Activated CD8-positive, alpha-beta T cell treated with anti-CD3 and anti-CD28 coated beads for 36 hours (primary cell): ENCODE measurements at places on chromosomes 12 and 14. TPM values are rescaled to one million over a fixed set of nuclear protein-coding genes. Genes with fewer than 3 reads are reported as not detected.

Gene TSPAN11
- not detected for total RNA-seq

Gene PTCSC3
- total RNA-seq, result not detected

Gene NANOG
- not detected for total RNA-seq

Gene LMNTD1
- total RNA-seq, result not detected

Gene SPX
- total RNA-seq, result 0.20 TPM

Gene EML1
- total RNA-seq, result 0.56 TPM

Gene MGP
- total RNA-seq, result not detected

Gene CKAP4
- total RNA-seq, result 16.3 TPM

- no peaks in the 10 kb centered on the region for H3K4me1 ChIP-seq
- no peak for DNase-seq
- no peak overlapping the region for H3K4me3 ChIP-seq
- H3K27ac ChIP-seq, result no peak overlapping the region
Measured at GRCh38 chr12:130473266-130473665, 135.6 kb downstream of the PIWIL1 start.

GRCh38 chr12:46267825-46268582 lies 839 bp downstream of the SLC38A1 start:
- no peaks in the 10 kb centered on the region for H3K27me3 ChIP-seq
- no peak overlapping the region for H3K27ac ChIP-seq
- H3K4me3 ChIP-seq, result no peak overlapping the region
- peak; percentile 58 for DNase-seq
- H3K4me1 ChIP-seq, result peaks cover 30% of the 10 kb centered on the region
- H3K36me3 ChIP-seq, result peaks cover 24% of the 10 kb centered on the region

- H3K4me1 ChIP-seq, result peaks cover 40% of the 10 kb centered on the region
- H3K27ac ChIP-seq, result peak overlapping the region; percentile 99
- H3K36me3 ChIP-seq, result peaks cover 26% of the 10 kb centered on the region
- peak; percentile 90 for DNase-seq
Measured at GRCh38 chr12:94262228-94263010, 114.0 kb downstream of the PLXNC1 start.

GRCh38 chr12:119153477-119154434 lies 25.0 kb upstream of the HSPB8 start:
- H3K4me3 ChIP-seq, result no peak overlapping the region
- H3K4me1 ChIP-seq, result peaks cover 4% of the 10 kb centered on the region
- DNase-seq, result peak; percentile 30
- H3K36me3 ChIP-seq, result no peaks in the 10 kb centered on the region

- H3K4me3 ChIP-seq, result no peak overlapping the region
- DNase-seq, result no peak
- peaks cover 16% of the 10 kb centered on the region for H3K4me1 ChIP-seq
- H3K36me3 ChIP-seq, result no peaks in the 10 kb centered on the region
Measured at GRCh38 chr14:75417674-75418073, 10.1 kb upstream of the JDP2 start.

DNA sequence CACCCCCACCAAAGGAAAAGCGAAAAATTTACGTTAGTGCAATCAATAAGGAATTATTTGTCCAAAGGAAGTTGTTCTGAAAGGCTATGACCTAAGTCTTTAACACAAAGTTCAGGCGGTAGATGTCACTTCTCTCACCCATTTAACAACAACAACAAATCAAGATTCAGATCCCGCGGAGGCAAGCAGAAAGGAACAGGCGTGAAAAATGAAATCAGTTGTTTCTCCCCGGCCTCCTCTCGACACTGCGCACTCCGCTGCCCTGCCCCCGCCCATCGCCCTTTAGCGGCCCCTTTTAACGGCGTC lies 1.4 kb downstream of the DENND5B start:
- H3K27ac ChIP-seq, result no peak overlapping the region
- peak; percentile 69 for DNase-seq
- peaks cover 47% of the 10 kb centered on the region for H3K27me3 ChIP-seq

GRCh38 chr12:70254225-70254624 lies 11.0 kb downstream of the CNOT2 start:
- H3K36me3 ChIP-seq, result peaks cover 11% of the 10 kb centered on the region
- H3K27ac ChIP-seq, result no peak overlapping the region
- no peaks in the 10 kb centered on the region for H3K27me3 ChIP-seq
- H3K4me1 ChIP-seq, result peaks cover 77% of the 10 kb centered on the region

- H3K27me3 ChIP-seq, result no peaks in the 10 kb centered on the region
- no peak overlapping the region for H3K4me3 ChIP-seq
- H3K4me1 ChIP-seq, result peaks cover 68% of the 10 kb centered on the region
- DNase-seq, result no peak
- peak overlapping the region; percentile 71 for H3K27ac ChIP-seq
- H3K36me3 ChIP-seq, result peaks cover 19% of the 10 kb centered on the region
Measured at GRCh38 chr14:61563880-61564617, 131.3 kb upstream of the HIF1A start.

GRCh38 chr14:46487582-46488350 lies 163.8 kb downstream of the RPL10L start:
- no peak overlapping the region for H3K27ac ChIP-seq
- no peaks in the 10 kb centered on the region for H3K36me3 ChIP-seq
- no peaks in the 10 kb centered on the region for H3K27me3 ChIP-seq
- no peak for DNase-seq
- no peak overlapping the region for H3K4me3 ChIP-seq

DNA sequence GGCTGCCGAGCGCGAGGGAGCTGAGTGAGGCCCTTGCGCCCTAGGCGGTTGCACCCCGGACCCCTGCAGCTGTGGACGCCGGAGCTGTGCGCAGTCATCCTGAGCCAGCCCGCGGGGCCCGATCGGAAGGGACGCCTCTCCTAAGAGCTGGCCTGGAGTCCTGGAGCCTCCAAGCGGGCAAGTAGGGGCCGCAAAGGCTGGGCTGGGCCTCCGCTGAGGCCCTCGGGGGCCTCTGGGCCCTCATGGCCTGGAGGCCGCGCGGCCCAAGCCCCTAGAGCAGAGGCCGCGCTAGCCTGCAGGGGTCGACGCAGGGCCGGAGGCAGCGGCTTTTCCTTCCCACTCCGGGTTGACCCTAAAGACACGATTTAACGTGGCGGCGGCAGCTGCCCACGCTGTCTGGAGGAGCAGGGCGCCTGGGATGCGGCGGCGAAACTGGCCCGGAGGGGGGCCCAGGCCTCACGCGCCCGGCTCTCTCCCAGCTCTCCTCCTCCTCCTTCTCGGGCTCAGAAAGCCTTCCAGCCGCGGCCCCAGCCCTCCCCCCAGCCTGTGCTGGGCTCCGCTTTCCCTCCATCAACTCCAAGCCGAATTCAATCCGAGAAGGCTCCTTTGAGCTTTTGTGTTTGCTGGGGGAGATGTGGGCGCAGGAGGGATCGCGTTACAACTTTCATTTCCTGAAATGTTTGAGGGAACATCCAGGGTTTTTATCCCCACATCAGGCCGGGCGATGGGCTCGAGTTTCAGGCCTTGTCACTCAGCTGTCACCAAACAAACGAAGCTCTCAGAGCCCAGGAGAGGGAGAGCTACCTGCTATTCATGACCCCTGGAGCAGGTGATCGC lies 11.6 kb downstream of the SIX1 start:
- peaks cover 16% of the 10 kb centered on the region for H3K4me1 ChIP-seq
- no peaks in the 10 kb centered on the region for H3K36me3 ChIP-seq
- H3K27ac ChIP-seq, result no peak overlapping the region
- H3K4me3 ChIP-seq, result peak overlapping the region; percentile 31

GRCh38 chr12:102343361-102344121 lies 136.8 kb downstream of the IGF1 start:
- no peak overlapping the region for H3K4me3 ChIP-seq
- no peak overlapping the region for H3K27ac ChIP-seq
- no peaks in the 10 kb centered on the region for H3K36me3 ChIP-seq
- DNase-seq, result no peak
- no peaks in the 10 kb centered on the region for H3K4me1 ChIP-seq

GRCh38 chr14:91685600-91685999 lies 46.3 kb downstream of the CATSPERB start:
- DNase-seq, result no peak
- H3K4me3 ChIP-seq, result no peak overlapping the region
- H3K36me3 ChIP-seq, result no peaks in the 10 kb centered on the region
- no peak overlapping the region for H3K27ac ChIP-seq
- no peaks in the 10 kb centered on the region for H3K27me3 ChIP-seq

GRCh38 chr12:113228394-113229028 lies 7.2 kb downstream of the TPCN1 start:
- no peak overlapping the region for H3K4me3 ChIP-seq
- peaks cover 58% of the 10 kb centered on the region for H3K36me3 ChIP-seq
- no peak for DNase-seq
- H3K4me1 ChIP-seq, result peaks cover 45% of the 10 kb centered on the region

GRCh38 chr14:89110110-89110509 lies 285.7 kb downstream of the TTC8 start:
- H3K4me3 ChIP-seq, result no peak overlapping the region
- DNase-seq, result peak; percentile 3
- H3K27ac ChIP-seq, result no peak overlapping the region
- peaks cover 4% of the 10 kb centered on the region for H3K27me3 ChIP-seq
- H3K4me1 ChIP-seq, result no peaks in the 10 kb centered on the region
- no peaks in the 10 kb centered on the region for H3K36me3 ChIP-seq

DNA sequence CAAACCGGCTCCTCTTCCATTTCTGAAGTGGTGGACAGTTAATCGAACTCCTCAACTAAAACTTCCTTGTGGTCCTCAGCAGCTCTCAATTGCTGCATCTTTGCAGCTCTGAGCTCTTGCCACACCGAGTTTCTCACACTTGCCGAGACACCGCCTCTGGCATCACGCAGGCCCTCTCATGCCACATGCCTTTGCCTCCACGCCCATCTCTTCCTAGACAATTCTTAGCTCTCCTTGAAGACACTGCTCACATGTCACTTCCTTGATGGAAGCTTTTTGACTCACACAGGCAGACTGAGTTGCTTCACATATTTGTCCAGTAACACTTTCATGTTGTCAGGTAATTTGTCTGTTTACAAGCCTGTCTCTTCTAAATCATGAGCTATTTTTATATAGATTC lies 29.2 kb downstream of the KCNA1 start:
- no peaks in the 10 kb centered on the region for H3K4me1 ChIP-seq
- DNase-seq, result no peak
- H3K27ac ChIP-seq, result no peak overlapping the region
- H3K4me3 ChIP-seq, result no peak overlapping the region

DNA sequence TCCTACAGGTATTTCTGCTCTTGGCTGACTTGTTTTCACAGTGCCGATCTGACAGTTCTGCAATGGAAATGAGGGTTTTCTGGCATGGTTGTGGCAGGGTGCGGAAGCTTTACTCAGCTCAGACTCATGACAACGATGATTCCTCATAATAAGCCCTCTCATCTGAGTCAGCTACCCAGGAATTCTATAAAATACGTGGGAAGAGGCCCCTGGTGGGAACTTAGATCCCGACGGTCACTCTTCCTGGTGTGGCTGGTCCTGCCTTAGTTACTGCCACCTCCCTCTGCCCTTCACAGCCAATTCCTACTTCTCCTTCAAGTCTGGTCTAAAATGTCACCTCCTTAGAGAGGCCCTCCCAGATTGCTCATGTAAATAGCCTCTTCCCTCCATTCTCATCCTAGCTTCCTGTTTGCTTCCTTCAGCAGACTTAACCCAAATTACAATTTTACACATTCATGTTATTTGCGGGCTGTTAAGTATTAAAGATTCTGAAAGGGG lies 104.2 kb upstream of the MAP1LC3B2 start:
- H3K4me1 ChIP-seq, result no peaks in the 10 kb centered on the region
- DNase-seq, result no peak
- H3K27ac ChIP-seq, result no peak overlapping the region

DNA sequence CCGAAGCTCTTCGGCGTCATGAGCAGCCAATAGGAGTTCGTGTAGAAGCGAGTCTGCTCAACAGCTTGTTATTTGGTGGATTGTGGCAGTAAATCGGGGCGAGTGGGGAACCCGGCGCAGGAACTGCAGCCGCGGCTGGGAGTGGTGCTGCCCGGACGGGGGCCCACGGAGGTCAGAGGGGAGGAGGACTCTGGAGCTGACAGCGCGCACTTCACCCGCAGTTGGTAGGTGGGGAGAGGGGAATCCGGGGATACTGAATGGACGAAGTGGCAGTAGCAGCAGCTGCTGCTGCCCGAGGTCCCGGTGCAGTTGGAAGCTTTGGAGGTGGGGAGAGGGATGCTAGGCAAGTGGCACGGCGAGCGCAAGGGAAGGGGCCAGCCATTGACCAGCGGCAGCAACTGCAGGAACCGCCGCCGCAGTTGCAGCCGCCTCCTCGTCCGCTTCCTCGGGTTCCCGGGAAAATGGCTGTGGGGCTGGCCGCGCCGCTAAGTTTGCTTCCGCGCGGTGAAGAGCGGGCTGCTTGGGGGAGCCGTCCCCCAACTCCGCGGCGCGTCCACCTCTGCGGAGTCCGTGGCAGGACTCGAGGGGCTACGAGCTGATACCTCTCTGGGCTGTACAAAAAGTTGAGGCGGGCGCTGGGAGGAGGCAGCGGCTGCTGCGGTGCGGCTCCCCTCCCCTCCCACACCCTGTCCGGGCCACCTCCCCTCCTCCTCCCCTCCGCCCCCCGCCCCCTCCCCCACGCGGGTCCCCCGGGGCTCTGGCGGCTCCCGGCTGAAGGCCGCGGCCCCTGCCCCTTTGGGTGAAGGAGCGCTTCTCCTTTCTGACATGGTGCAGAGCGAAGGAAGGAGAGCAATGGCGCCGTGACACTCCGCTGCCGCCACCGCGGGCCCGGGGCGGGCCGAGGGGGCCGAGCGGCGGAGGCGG lies at the start of gene ARID4A:
Gene ARID4A (plus strand): TSS at position 79 of the 924 bp plus-strand sequence. CDS start 1,300 bp downstream, outside the sequence.
- peak within 1 kb of the TSS; percentile 93 for H3K27ac ChIP-seq
- peaks cover 35% of the 10 kb centered on the region for H3K4me1 ChIP-seq
- peak; percentile 91 for DNase-seq
- no peak within 1 kb of the TSS for H3K4me3 ChIP-seq
- H3K27me3 ChIP-seq, result no peaks in the 10 kb centered on the region

DNA sequence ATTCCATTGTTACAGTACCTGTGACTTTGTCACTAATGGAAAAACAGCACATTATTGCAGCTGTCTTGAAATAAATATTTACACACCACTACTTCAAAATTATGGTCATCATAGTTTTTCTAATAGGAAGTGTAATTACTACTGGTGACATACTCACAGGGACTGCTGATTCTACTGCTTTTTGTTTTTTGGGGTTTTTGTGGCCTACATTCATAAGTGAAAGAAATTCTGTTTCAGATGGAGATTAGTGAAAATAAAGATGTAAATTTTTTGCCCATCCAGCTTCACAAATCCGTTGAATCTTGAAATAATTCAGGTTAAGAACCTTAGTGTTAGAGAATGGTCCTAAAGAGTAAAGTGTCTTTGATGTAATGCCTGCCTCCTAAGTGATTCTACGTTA lies 17.5 kb downstream of the KNTC1 start:
- peaks cover 28% of the 10 kb centered on the region for H3K36me3 ChIP-seq
- no peak for DNase-seq
- H3K4me3 ChIP-seq, result no peak overlapping the region
- no peaks in the 10 kb centered on the region for H3K27me3 ChIP-seq

DNA sequence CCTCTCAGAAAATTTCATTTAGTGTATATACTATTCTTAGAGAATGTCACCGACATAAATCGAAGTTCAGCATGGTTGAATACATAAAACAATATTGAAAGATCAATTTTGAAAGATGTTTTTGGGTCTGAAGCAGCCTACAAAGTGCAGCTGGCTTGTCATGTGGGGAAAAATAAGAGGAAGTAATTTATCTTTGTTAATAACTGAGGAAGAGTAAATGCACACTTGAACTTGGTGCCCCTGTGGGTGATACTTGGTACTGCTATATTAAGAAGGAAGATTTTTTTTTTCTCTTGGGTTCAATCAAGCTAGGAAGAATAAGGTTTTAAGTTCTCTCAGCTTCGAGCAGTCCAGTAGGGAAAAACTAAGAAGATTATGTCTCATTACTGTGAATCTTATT lies 661.3 kb downstream of the RPL10L start:
- H3K36me3 ChIP-seq, result no peaks in the 10 kb centered on the region
- no peak overlapping the region for H3K27ac ChIP-seq
- H3K4me1 ChIP-seq, result no peaks in the 10 kb centered on the region
- H3K27me3 ChIP-seq, result no peaks in the 10 kb centered on the region
- no peak overlapping the region for H3K4me3 ChIP-seq

- H3K4me1 ChIP-seq, result no peaks in the 10 kb centered on the region
- no peak overlapping the region for H3K27ac ChIP-seq
- no peaks in the 10 kb centered on the region for H3K36me3 ChIP-seq
- no peaks in the 10 kb centered on the region for H3K27me3 ChIP-seq
- no peak overlapping the region for H3K4me3 ChIP-seq
- DNase-seq, result no peak
Measured at GRCh38 chr14:94636744-94637412, 24.7 kb downstream of the SERPINA3 start.
